ENCODE measurements at places on chromosomes 6 and 20.
A peak's percentile ranks its signal among the peaks of the same experiment; 100 is the strongest.

GRCh38 chr6:43383021-43383667, 13.7 kb upstream of the ZNF318 start:
- no peak for DNase-seq

- DNase-seq, result no peak
Measured at GRCh38 chr20:37816726-37817125, 86.2 kb upstream of the VSTM2L start.

DNA sequence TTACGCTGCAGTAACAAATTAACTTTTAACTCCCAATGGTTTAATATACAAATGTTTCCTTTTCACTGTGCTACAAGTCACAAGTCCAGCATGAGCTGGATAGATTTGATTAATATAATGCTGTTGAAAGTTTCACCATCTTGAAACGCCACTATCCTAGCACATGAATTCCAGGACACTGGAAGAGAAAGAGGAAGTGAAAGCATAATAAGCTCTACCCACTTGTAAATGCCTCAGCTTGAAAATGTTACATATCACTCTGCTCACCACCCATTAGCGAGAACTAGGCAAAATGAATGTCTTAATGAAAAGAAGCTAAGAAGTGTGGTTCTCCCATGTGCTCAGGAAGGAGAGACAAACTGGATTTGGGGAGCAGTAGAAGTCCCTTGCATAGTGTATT, 46.9 kb downstream of the PCSK2 start:
- no peak for DNase-seq

DNA sequence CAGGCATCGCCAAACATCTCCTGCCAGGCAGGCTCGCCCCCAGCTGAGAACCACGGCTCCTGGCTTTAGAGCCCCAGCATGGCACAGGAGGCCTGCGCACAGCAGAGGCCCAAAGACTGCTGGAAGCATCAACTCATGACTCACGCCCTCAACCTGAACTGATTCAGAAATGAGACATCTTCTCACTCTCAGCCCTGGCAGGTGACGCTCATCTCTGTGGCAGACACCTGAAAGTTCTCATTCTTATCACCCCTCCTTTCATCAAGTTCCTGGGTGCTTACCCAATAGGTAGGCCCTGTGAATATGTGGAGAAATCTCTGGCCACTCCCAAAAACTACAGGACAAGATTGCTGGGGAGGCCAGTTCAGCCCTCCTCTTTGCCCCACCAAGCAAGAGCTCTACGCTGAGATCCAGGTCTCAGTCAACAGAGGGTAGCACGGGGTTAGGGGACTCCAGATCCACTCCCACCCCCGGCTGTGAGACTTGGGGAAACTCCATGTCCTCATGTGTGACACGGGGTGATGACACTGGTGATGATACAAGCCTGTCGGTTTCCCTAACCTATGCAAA, 11.3 kb downstream of the NFATC2 start:
- no peak for DNase-seq

GRCh38 chr6:117371492-117371891, 54.2 kb downstream of the ROS1 start:
- no peak for DNase-seq

DNA sequence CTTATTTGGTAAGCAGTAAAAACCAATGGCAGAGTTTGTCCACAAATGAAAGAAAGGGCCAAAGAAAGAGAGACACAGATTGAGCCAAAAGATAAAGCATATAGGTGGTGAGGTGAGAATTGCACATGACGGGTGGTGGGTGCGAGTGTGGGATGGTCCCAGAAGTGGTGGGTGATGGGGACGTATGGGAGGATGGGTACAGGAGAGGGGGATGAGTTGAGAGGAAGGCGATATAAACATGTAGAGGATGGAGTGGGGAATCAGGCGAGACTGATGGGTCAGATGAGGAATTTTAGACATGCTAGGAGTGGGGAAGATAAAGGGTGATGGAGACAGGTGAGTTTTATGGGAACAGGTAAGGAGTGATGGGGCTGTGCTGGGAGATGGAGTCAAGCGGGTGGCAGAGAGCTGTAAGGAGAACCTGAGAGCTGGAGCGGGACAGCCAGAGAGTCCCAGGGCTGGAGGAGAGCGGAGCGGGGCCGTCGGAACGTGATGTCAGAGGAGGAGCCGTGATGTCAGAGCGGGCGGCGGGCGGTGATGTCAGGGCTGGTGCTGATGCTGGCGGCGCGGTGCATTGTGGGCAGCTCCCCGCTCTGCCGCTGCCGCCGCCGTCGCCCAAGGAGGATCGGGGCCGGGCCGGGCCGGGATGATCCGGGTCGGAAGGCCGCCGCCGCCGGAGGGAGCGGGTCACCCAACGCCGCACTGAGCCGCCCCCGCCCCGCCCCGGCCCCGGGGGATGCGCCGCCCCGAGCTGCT, at the start of gene TTBK1:
Gene TTBK1, plus strand, starts transcription at position 574 of the 756 bp plus-strand sequence. CDS start 3,180 bp downstream, outside the sequence.
- DNase-seq, result peak; percentile 8

- no peak for DNase-seq
Measured at GRCh38 chr6:112286010-112286409, 31.6 kb upstream of the LAMA4 start.

DNA sequence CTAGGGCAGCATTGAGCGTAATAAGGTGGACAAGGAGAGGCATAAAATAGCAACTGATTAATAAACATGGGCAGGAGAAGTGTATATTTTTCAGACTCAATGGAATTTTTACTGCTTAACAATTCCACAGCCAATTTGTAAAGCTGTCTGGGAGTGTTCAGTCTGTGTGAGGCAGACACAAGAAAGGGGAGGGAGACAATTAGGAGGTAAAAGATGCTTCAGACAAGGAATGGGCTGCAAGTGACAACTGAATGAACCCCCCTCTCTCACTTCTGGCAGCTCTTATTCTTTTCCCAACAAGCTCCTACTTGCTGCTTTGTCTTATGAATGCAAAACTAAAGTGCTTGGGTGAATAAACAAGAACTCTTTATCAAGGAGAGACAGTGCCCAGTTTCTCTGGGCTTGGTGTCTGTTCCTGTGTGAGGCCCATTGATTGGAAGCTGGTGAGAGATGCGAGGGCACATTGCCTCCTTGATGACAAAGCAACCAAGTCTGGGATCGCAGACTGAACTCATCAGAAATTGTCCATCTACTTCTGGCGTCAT, 575.3 kb downstream of the RNF144B start:
- DNase-seq, result no peak

DNA sequence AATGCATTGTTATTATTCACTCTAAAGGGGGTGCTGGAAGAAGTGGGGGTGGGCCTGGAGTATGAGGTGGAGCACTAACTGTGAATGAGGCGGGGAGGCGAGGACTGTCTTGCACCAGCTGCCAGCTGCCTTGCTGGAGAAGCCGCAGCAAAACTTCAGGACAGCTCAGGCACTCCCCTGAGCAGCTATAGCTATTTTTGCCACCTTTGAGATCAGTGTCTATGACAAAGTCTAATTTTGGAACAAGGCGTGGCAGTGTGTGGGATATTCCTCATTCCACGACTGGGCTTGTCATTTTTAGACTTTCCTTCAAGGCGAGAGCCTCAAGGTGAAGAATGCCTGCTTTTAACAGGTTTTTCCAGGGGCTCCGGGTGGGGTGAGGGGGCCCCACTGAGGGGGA, 143.8 kb downstream of the DOK5 start:
- no peak for DNase-seq
